NB4 (cell line): ENCODE measurements at places on chromosomes 2 and 18.

DNA sequence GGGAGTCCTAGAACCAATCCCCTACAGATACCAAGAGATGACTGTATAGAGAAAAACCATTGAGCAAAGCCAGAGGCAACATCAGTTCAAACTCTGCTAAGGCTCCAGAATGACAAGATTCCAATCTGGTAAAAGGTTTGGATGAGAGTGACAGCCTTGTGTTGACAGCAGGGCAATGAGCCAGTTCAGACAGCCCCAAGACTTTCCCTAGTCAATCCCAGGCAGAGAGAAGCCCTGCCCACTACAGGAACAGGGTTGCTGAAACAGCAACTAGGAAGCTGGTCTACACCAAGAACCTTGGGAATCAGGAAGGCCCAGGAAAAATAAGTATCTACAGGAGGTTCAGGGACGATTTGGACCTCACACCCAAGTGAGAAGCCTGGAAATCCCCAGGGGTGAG is 3.3 kb downstream of the PSTPIP2 start:
- no peak for DNase-seq

DNA sequence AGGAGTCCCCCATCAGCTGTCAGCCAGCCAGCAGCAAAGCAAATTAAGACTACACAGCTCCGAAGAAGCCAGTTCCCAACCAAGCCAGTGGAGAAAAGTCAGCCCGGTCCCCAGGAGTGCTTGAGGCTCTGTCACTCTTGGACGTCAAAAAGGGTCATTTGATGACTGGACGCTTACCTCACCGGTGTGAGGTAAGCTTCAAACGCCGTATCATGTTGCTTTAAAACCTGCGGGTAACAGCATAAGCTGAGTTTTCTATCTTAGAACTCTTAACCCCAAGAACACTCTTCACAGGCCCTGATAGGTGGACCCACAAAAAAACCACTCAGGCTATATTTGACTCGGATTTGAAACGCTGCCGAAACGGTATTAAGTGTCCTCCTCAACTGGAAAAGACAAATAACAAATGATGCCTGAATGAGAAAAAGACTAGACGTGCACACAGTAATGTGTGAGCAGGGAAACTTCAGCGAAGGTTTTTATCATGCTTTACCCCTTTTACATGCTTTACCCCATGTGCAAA is 682 bp upstream of the LNPK start:
- DNase-seq = no peak

DNA sequence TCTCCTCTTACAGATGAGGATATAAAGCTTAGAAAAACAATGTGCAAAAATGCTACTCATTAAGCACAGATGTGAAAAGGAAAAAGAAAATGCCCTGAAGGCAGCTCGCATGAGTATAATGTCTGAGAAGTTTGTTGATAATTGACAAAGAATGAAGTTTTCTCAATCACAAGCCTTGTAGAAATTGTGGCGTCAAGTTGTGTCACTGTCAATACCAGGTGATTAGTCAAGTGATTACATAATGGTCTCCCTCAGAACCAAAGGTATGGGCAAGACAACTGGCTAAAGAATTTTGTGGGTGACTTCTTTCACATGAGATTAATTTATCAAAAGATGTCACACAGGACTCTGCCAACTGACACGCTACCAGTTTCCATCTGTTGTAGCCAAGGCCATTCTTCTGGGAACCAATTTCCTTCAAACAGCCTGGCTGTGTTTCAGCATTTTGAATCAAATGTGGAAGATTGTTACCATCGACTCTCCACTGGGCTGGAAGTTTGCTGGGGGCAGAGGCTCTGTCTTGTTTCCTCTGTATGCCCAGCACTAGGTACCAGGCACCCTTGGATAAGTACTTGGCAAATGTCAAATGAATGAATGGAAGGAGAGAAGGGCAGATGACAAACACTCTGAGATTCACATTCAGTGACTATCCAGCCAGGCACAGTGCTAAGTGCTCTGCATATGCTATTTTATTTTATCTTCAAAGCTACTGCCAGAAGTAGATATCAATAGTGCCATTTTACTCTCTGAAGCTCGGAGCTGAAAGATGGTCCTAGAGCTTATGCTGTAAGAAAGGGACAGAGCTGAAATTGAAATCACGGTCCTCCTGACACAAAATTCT is 5.9 kb upstream of the FN1 start:
- DNase-seq = no peak

GRCh38 chr2:43453179-43454170 is 142.4 kb downstream of the THADA start:
- DNase-seq = no peak

DNA sequence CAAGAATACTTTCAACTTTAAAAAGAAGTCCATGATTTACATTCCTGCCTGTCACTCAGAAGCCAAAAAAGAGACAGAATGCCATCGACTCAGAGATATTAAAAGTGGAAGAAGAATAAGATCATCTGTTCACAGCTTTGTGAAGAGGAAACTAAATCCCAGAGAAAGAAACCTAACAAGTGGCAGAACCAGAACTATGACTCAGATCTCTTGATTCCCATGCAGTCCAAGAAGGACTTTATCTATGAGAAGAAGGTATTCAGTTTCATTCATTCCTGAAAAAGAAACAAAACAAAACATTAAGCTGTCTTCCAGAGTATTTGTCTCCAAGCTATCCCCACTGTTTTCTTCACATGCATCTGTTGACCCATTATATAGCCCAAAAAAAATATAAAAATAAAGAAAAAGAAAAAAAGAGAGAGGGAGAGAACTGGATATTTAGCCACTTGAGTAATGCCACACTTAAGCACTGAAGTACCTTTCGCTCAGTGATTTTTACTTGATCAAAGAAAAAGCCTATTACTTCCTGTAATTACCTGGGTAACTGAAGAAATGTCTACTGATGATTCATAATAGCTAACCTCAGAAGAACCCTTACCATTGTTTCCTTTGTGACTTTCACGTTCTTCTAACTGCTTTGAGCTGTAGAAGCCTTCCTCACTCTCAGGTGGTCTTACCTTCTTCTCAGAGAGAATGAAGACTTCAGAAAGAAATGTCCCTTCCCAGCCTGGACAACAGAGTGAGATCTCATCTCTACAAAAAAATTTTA is 17.7 kb upstream of the AKAIN1 start:
- no peak for DNase-seq

DNA sequence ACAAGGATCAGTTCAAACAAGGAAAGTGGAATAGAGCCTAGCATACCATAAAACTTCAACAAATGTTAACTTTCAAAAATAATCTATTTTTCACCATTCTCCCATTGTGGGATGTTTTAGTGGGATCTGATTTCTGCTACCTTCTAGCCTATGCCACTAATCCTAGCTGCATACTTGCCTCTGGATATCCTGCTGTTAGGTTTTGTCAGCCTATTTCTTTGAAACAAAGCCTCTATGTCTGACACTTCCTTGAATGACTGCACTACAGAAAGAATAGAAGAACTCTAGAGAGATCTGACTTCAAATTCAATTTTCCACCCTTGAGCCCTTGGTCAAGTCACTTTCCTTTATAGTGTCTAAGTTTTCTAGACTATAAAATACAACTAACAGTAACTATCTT is 291.5 kb downstream of the PTH2R start:
- no peak for DNase-seq

GRCh38 chr18:49968644-49969309 is 155.4 kb upstream of the ACAA2 start:
- no peak for DNase-seq

- no peak for DNase-seq
Observed at GRCh38 chr2:39176997-39177396, 56.1 kb upstream of the SOS1 start.

GRCh38 chr2:168622559-168622958 is 166.5 kb downstream of the CERS6 start:
- no peak for DNase-seq

GRCh38 chr2:186255823-186256222 is 230.2 kb upstream of the ZC3H15 start:
- DNase-seq = no peak

GRCh38 chr2:150976604-150977003 is 285.1 kb downstream of the RBM43 start:
- DNase-seq = no peak

- no peak for DNase-seq
Observed at GRCh38 chr18:59159265-59159664, 19.6 kb downstream of the SEC11C start.

GRCh38 chr2:64067326-64067725 is 48.1 kb upstream of the VPS54 start:
- DNase-seq = no peak

DNA sequence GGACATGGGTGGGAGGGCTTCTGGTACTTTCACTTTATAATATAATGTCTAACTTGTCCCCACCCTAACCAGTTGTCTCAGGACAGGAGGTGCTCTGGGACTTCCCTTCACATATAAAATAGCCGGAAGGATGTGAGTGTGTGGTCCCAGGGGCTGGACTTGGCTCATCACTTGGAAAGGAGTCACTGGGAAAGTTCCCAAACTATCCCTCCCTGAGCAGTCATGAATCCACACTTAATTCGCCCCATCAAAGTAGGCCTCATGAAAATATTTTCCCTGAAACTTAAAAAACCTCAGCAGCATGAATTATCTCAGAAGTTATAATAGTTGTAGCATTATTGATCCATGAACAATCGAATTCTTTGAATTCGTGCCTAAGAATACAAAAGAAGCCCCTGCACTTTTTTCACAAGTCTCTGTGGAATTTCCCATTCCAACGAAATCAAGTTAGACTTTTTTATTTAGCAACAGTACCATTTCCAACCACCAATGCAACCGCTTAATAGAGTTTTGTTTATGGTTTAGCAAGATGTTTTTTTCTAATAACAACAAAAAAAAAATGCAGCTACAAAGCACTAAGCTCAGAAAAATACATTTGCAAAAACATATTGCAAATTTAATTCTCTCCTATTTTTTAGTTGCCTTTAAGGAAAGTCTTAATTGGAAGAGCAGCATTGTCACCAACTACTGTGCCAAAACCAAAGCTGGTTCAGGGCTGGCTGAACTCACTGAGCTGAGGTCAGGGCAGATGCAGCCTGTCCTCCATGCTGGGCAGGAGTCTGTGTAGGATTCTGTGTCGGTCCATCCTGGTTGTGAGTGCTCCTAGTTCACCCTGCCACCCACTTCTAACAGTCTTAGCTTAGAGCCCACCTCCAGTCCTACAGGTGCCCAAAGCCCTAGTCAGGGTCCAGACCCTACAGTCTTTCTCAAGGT is 68.8 kb upstream of the SPTBN1 start:
- no peak for DNase-seq

GRCh38 chr18:23626451-23627279 is 36.0 kb downstream of the ANKRD29 start:
- no peak for DNase-seq

GRCh38 chr2:123566291-123566946 is 458.7 kb upstream of the CNTNAP5 start:
- no peak for DNase-seq

- DNase-seq = no peak
Observed at GRCh38 chr18:51417643-51418483, 220.4 kb upstream of the MEX3C start.

GRCh38 chr2:30148850-30149249 is 2.0 kb downstream of the YPEL5 start:
- peak; percentile 23 for DNase-seq

DNA sequence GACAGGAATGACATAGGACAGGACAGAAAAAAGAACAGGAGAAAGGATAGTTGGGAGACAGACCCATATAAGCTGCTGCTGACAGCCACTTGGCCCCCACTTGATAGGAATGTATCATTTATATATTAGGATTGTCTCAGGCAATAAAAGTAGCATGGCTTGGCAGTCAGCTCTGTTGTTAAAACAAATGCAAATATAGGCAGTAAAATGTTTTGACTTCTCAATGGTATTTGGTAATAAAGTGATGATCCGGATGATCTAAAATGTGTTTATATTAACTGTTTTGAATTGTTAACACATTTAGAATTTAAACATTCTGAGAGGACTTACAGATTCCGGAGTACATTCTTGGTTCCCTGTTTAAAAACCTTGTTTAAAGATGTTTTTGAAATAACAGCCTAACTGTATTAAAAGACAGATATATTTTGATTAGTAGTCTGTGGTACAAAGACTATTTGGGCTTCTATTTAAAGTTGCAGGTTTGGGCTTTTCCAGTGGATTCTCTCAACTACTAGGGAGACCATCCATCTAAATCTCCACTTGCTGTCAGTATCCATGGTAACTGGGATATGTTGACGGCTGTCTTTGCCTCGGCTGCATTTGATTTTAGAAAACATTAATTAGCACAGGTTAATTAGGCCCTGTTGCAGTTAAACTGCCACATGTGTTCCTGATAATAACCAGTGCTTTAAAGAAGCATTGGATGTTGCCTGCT is 147.6 kb downstream of the ESCO1 start:
- no peak for DNase-seq

DNA sequence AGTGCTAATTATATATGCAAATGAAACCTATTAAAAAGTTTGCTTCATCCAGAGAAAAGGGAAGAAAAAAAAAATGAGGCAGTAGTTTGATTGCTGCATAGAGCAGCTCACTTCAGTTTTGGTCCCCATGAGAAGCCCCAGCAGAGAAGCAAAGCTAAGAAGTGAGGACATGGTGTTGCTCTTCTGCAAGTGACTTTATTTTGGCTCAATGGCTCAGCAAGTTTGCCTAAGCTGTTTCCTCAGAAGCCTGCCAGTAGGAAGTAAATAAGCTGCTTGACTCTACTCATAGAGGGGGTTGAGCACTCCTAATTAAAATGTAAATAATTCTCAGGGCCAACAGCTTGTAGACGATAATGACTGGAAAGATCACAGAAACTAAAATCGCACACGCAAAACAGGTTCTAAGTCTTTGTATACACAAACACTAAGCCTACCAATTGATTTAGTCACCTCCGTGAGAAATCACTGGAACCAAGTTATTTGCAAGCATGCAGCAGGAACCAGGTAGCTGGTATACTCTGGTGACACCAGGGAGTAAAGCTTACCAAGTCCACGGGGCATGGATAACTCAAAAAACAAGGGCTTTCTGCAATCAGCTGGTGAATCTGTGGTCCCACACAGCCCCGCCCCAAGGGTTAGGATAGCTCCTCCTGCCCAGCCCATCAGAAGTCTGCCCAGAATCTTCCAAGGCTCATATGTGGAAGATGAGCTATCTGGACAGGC is 39.7 kb upstream of the NABP1 start:
- DNase-seq = peak; percentile 25

DNA sequence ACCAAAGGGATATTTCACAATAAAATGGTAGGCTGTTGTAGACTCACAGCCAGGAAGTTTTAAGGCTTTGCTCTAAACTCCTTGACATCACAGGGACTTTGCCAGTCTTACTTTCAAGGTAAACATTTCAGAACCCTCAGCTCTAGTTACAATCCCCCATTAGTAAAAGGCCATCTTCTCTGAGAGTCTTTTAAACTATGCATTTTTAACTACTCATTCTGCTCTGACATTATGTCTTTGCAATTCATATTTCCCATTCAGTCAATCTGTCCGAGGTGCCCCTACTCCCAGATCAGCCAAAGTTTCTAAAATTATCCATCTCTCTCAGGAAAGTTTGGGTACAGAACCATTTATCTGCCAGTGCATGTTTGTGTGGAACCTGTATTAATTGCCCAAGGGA is 1094.1 kb downstream of the TDRD15 start:
- no peak for DNase-seq

DNA sequence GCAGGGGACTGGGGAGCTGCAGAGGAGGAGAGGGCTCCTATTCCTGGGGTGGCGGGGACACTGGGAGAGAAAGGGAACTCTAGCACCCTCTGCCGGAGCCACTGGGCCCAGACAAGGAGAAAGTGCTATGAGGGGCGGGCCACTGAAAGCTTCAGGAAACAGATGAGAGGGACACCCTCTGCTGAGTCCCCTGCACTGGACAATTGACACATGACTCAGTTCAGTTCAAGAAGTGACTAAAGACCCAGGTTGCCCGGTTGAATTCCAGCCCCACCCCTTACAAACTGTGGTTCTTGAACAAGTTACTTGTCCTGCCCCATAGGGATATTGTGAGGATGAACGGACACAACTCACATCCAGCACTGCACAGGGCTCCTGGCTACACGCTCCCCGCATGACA is 5.0 kb downstream of the RUFY4 start:
- peak; percentile 59 for DNase-seq
